Activated naive CD4-positive, alpha-beta T cell treated with anti-CD3 and anti-CD28 coated beads, Interleukin-2, amount 10 ng/mL, durations not matched to agents 5 hours and 36 hours (primary cell): ENCODE measurements at places on chromosomes 6 and 20. TPM values are rescaled to one million over a fixed set of nuclear protein-coding genes. Genes with fewer than 3 reads are reported as not detected.

PTPRT gene
- total RNA-seq: not detected

SSTR4 gene
- not detected for total RNA-seq

COL19A1 gene
- not detected for total RNA-seq

RNF217 gene
- total RNA-seq: 1.3 TPM

CLDN20 gene
- total RNA-seq: not detected

KHDC1 gene
- total RNA-seq: 2.8 TPM
